ENCODE measurements at places on chromosomes 13 and 19. TPM values are rescaled to one million over a fixed set of nuclear protein-coding genes. Genes with fewer than 3 reads are reported as not detected.

DNA sequence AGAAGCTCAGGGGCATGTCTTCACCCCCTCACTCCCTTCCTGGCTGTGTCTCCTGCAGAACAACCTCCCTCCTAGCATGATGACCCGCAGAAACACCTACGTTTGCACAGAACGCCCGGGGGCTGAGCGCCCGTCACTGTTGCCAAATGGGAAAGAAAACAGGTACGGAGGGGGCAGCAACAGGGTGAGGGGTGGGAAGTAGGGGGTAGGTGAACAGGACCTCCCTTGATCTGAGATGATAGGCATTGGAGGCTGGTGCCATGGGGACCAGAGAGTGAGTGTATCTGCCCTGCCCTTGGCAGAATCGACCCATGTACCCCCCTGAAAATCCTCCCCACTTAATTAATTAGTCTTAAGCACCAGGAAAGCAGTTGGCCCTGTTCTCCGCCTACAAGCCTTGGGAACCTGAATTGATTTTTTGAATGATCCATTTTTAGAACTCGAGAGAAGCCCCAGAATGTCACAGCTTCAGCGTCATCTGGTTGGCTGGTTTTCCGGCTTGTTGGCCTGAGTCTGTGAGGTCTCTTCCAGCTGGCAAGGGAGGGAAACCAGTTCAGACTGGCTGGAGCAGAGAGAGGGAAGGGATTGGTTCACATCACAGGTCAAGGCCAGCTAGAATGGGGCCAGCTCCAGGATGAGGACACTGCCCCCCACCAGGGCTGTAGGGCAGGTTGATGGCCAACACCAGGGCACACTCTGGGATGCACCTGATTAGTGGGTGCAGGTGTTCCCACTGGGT is 28.2 kb downstream of the CKM start:
- no peak overlapping the region for H3K27ac ChIP-seq
- H3K4me1 ChIP-seq, result no peaks in the 10 kb centered on the region

DNA sequence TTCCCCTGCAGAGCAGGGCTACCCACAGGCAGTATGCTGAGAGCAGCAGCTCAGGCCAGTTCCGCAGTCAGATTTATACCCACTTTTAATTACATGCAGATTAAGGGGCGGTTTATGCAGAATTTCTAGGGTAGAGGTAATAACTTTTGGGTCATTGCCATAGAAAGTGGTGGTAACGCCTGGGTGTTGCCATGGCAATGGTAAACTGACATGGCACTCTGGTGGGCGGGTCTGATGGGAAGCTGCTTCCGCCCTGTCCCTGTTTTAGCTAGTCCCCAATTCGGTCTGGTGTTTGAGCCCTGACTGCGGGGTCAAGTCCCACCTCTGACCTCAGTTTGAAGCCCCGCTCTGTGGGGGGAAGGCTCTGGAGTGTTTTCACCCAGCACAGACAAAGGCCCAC is 141.1 kb upstream of the VSTM2B start:
- H3K4me3 ChIP-seq, result no peak overlapping the region
- no peaks in the 10 kb centered on the region for H3K27me3 ChIP-seq
- no peak for DNase-seq
- H3K4me1 ChIP-seq, result no peaks in the 10 kb centered on the region

DNA sequence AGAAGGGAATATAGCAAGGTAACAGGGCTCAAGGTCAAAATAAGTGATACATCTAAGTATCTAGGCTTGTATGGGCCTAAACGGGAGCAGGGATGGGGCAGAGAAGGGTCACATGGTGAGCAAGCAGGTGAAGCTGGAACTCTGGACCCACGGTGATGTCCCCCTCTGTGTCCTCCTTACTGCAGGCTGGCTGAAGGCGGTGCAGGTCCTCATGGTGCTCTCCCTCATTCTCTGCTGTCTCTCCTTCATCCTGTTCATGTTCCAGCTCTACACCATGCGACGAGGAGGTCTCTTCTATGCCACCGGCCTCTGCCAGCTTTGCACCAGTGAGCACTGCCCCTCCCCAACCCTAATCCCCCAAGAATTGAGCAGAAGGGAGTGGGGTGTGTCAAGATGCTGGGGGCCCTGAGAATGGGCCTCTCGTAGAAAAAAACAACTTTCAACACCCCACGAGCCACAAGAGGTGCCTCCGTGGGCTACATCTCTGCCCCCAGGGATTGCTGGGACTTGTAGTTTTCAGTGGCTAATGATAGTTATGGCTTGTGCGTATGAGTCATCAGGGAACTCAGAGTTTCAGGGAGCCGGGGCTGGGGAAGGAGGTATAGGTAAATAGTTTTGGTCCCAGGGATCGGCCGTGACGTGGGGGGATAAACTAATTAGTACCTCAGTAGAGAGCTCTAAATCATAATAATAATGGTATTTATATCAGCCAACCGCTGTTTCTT is 4.0 kb downstream of the EMP3 start:
- peak overlapping the region; percentile 57 for H3K4me3 ChIP-seq
- H3K27ac ChIP-seq, result peak overlapping the region; percentile 60
- H3K27me3 ChIP-seq, result no peaks in the 10 kb centered on the region
- peaks cover 72% of the 10 kb centered on the region for H3K4me1 ChIP-seq
- DNase-seq, result peak; percentile 23
- H3K36me3 ChIP-seq, result peaks cover 23% of the 10 kb centered on the region

DNA sequence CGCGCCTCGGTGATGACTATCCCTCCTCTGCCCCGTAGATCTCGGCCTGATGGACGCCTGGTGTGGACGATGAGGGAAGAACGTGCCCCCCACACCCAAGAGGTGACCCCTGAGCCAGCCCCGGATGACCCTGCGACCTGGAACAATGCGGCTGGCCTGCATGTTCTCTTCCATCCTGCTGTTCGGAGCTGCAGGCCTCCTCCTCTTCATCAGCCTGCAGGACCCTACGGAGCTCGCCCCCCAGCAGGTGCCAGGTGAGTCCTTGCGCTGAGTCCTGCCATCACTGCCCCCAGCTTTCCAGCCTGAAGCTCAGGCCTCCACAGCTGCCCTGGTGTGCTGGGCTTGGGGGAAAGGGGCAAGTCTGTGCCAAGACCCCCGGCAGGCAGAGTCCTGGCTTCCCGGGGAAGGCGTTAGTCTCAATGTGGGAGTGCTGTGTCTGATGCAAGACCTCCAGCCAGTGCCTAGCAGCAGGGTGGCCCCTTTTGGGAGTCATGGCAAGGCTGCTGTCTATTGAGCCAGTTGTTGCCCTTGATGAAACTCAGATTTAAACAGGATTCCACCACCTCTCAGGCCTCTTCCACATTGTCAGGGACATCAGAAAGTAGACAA is 67.5 kb downstream of the CHST8 start:
- no peak overlapping the region for H3K4me3 ChIP-seq
- no peaks in the 10 kb centered on the region for H3K27me3 ChIP-seq
- no peak for DNase-seq
- no peak overlapping the region for H3K27ac ChIP-seq
- H3K36me3 ChIP-seq, result no peaks in the 10 kb centered on the region

- H3K27me3 ChIP-seq, result no peaks in the 10 kb centered on the region
- no peaks in the 10 kb centered on the region for H3K36me3 ChIP-seq
- no peak overlapping the region for H3K27ac ChIP-seq
- no peak overlapping the region for H3K4me3 ChIP-seq
- DNase-seq, result no peak
Measured at GRCh38 chr13:101514695-101515275, 62.3 kb downstream of the ITGBL1 start.

GRCh38 chr19:2282062-2282861 is at the start of gene PEAK3:
Gene PEAK3, minus strand, starts transcription at chr19:2282175. Its CDS starts 1,244 bp downstream, at chr19:2280931.
- DNase-seq, result no peak
- no peaks in the 10 kb centered on the region for H3K27me3 ChIP-seq
- H3K4me1 ChIP-seq, result peaks cover 15% of the 10 kb centered on the region
- peak within 1 kb of the TSS; percentile 22 for H3K4me3 ChIP-seq
- no peaks in the 10 kb centered on the region for H3K36me3 ChIP-seq

- no peaks in the 10 kb centered on the region for H3K4me1 ChIP-seq
- no peak for DNase-seq
- H3K36me3 ChIP-seq, result no peaks in the 10 kb centered on the region
- no peak overlapping the region for H3K27ac ChIP-seq
Measured at GRCh38 chr13:43102304-43102703, 78.9 kb downstream of the DNAJC15 start.

The ANKLE1 gene
- total RNA-seq, result 15.2 TPM

The SLC25A41 gene
- 0.33 TPM for total RNA-seq

All from CD8-positive, alpha-beta memory T cell (primary cell).